Left cardiac atrium (tissue), 4 donors: ENCODE measurements at places on chromosomes 6 and 20. TPM values are rescaled to one million over a fixed set of nuclear protein-coding genes. Genes with fewer than 3 reads are reported as not detected.

DNA sequence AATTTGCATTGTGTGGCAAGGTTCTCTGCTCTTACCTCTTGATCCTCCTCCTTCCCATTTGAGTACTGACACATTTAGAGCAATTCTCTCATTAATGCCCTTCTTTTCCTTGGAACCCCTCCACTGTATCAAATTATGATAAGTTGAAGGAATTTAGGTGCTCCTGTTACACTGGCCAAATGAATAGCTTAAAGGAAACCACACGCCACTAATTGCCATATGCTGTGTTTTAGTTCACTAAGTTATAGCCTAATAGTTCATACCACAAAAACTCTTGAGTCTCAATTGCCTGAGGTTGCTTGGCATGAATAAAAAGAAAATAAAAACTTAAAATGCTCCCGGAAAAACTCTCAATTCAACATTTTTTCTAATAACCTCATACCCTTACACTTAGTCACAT, 1239.3 kb downstream of the EPHA7 start:
- no peak for DNase-seq

GRCh38 chr6:14590586-14590985, 473.0 kb downstream of the CD83 start:
- DNase-seq, result no peak

DNA sequence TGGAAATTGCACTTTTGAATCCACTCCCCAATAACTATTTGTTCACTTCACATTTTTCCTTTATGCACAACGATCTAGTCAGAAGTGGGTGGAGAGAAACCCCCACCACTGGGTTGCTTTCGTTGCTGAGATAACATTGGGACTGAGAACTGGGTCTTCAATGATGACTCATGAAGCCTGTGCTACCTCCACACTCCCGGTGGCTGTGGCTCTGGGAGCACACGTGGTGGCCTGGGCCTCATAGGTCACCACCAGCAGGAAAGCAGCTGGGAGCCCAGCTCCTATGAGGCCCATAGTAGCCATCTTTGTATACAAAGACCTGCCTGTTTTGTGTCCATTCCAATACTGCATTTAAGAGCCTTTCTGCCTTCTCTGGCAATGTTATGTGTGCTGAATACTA, 178.0 kb upstream of the SASH1 start:
- DNase-seq, result no peak

DNA sequence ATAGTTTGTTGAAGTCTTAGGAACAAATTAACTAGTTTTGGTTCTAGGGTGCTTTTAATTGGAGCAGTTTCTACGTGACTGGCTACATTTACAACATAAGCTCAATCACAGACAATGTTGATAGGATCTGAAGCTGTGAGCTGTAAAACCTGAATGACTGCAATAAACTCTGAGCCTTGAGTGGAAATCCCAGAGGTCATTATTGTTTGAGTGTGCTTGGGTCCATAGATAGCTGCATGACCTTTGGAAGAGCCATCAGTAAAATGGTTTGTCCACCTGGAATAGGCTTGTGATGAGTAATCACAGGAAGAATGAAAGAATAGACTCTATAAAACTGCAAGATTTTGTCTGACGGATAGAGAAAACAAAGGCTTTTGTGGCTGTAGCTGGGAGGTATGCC, 26.7 kb downstream of the HLA-DRB1 start:
- DNase-seq, result no peak

EBF4 gene
- total RNA-seq, result 6.5 TPM

DNA sequence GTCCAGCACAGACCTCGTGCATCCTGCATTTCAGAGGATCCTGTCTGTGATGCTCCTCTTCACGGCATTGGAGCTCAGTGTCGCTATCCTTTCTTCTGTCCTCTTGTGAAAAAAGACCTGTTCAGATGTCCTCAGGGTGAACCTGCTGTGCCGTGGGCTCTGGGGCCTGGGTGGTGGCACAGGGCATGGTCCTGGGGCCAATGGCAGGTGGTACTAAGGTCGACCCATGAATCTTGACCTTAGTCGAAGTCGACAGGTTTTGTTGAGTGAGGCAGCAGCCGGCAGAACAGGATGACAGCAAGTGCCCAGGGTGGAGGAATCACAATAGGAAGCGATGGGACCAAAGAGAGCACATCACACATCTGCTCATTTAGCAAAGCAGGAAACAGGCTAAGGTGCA, 22.0 kb upstream of the MAS1L start:
- no peak for DNase-seq

DNA sequence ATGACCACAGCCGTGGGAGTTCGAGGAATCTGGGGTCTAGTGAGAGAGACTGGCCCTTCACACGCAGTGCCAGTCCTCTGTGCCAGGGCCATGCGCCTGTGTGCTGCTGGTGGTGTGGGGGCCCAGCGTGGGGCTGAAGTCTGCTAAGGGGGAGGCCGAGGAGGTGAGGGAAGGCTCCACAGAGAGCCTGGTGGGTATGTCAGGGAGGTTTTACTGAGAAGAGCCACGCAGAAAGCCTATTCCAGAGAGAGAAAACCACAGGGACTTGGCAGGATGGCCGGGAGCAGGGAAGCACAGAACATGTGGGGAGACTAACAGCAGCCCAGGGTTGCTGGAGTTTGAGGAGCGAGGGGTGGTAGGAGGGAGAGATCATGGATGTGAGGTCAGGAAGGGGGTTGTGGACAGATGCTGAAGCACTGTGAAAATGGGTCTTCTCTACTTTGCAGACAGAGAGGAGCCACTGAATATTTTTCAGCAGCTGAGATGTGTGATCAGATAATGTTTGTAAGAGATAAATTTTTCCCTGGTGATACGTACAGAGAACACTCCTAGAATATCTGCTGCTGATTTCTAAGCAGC, 35.3 kb downstream of the DUSP22 start:
- no peak for DNase-seq
